ENCODE measurements at places on chromosomes 12 and 14.
A peak's percentile ranks its signal among the peaks of the same experiment; 100 is the strongest.

DNA sequence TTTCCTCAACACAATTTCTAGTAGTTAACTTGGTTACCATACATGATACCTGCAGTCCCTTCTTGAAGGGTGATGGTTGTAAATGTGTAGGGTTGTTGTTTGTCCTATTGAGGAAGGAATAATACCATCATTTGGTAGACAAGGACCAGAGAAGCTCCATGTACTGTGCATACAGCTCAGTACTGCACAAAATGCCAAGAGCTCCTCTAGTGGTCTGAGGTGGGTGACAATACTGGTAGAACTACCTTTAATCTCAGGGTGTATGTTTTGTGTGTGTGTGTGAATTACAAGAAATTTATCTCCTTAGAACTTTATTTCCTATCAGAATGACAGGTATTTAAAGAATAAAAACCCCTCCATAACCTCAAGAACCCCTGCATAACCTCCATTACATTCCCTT lies 575.3 kb downstream of the TMTC2 start:
- DNase-seq: no peak

DNA sequence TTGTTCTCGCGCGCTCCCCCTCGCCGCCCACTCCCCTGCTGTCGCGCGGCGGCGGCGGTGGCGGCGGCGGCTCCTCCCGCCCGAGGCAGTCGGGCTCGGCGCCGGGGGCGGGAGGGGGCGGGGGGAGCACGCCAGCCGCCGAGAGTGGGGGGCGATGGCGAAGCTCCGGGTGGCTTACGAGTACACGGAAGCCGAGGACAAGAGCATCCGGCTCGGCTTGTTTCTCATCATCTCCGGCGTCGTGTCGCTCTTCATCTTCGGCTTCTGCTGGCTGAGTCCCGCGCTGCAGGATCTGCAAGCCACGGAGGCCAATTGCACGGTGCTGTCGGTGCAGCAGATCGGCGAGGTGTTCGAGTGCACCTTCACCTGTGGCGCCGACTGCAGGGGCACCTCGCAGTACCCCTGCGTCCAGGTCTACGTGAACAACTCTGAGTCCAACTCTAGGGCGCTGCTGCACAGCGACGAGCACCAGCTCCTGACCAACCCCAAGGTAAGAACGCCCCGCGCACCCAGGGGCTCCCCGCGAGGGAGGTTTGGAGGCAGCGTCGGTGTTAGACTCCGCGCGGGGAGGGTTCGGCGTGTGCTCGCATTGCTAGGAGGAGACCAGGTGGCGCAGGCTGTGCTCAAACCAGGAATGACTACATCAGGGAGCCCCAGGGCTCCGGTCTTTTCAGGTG lies 629 bp downstream of the KCNMB4 start:
- DNase-seq: peak; percentile 59

DNA sequence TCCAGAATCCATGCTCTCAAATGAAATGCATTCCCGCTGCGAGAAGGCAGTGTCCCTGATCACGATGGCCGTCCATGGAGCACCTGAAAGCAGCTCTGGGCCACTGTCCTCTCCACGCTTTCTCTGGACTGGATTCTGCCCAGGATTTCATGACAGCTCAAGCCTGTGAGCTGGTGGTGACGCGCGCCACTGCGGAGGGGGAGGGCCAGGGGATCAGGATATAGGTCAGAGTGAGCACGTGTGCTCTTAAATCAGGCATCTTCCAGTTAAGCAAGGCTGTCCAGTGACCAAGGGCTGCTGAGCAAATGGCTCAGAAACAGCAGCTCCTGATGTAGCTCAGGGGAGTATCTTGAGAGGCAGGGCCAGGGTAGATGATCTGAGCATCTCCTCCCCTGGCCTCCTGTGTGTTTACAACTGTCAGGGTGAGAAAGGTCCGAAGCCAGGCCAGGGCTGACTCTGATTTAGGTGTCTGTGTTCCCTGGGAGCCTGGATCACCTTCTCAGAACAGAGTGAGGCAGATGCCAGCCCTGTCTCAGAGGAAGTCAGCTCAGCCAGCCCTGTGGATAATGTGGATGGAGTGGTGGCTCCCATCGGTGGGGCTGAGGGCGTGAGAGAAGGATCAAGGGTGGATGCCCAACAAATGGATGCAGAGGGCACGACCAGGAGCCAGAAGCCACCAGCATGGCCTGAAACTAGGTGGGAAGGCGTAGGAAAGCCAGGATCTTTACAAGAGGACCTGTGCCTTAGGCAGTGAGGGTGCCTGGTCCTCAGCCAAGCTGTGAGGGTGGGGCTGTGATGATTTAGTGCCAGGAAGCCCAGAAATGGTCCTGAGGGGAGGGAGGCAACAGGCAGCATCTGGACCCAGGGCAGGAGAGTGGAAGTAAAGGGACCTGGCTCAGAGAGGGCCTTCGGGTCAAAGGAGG lies 55.3 kb downstream of the ELK3 start:
- peak; percentile 10 for DNase-seq

- no peak for DNase-seq
Measured at GRCh38 chr12:113186666-113187325, 1.3 kb downstream of the RITA1 start.

DNA sequence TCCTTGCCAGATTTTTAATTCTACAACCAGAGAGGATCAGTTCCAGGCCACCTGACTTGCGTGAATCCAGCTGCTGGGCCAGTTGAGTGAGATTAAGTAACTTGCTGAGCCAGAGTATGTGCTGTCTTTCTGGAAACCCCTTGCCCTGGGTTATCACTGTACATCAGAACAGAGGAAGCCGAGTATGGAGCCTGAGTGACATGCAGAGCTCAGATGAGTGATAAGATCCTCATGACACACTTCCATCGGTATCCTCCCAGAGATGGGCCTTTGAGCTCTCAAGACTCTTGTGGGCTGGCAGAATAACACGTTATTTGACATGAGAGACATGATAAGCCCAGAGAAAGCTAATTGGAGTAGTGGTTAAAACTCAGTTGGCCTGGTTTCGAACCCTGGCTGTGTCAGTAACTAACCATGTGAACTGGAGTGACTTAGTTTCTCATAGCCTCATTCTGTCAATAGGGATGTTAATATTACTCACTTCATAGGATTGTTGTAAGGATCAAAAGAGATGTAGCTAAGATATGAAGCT lies 388.1 kb downstream of the ZFP36L1 start:
- DNase-seq: no peak

GRCh38 chr12:24062642-24063245 lies 113.3 kb upstream of the SOX5 start:
- no peak for DNase-seq

- DNase-seq: no peak
Measured at GRCh38 chr12:69466867-69467266, 3.3 kb upstream of the FRS2 start.

DNA sequence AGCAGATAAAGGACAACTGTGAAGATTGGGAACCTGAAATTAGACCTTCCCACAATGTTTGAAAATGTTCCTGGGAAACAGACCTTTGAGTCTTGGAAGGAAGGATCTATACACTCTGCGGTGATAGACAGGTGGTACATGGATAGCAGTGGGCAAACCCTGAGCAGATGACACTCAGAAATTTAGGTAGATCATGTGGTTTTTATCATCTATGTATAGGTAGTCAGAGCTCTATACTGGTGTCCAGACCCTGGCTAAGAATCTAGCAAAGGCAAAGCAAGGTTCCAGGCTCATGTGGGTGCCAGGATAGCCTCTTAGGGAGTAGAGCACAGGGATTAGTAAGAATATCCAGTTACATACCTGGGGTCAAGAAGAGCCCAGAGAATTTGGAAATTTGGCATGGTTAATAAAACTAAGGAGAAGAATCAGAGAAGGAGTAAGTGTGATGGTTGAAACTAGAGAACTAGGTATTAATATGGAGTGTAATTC lies 331.2 kb upstream of the FBXO33 start:
- no peak for DNase-seq

- DNase-seq: no peak
Measured at GRCh38 chr12:6551496-6552139, 4.2 kb downstream of the IFFO1 start.

GRCh38 chr14:23482823-23483148 lies 13.3 kb downstream of the NGDN start:
- no peak for DNase-seq

DNA sequence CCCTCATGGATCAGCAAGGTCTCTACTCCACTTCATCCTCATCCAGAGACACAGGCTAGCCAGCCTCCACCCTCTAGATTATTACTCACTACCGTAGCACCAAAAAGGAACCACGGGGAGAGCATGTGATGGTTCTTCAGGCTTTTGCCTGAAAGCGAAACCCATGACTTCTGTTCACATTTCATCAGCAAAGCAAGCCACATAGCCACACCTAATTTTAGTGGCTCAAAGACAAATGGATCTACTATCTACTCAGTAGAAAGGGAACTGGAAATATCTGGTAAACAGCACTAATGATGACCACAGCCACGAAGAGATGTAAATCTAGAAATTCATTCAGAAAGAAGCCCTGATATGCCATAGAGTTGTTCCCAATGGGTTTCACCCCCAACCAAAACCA lies 51.4 kb downstream of the VCPKMT start:
- DNase-seq: peak; percentile 79

DNA sequence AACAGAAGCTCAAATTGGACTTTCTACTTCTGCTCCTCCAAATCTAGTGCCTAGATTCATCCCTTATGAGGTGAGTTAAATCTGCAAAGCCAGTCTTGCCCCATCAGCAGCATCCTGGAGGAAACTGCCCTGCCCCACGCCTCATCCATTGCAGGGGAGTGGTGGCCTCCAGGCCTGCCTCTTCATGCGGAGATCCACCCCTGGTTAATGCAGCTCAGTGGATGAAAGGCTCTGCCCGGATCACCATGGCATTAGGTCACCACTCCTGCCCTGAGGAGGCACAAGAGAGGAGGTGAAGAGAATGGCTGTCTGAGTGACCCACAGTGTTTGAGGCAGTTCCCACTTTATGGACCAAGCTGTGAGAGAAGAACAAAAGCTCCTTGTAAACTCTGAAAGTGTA lies 218.1 kb downstream of the C12orf75 start:
- DNase-seq: no peak

DNA sequence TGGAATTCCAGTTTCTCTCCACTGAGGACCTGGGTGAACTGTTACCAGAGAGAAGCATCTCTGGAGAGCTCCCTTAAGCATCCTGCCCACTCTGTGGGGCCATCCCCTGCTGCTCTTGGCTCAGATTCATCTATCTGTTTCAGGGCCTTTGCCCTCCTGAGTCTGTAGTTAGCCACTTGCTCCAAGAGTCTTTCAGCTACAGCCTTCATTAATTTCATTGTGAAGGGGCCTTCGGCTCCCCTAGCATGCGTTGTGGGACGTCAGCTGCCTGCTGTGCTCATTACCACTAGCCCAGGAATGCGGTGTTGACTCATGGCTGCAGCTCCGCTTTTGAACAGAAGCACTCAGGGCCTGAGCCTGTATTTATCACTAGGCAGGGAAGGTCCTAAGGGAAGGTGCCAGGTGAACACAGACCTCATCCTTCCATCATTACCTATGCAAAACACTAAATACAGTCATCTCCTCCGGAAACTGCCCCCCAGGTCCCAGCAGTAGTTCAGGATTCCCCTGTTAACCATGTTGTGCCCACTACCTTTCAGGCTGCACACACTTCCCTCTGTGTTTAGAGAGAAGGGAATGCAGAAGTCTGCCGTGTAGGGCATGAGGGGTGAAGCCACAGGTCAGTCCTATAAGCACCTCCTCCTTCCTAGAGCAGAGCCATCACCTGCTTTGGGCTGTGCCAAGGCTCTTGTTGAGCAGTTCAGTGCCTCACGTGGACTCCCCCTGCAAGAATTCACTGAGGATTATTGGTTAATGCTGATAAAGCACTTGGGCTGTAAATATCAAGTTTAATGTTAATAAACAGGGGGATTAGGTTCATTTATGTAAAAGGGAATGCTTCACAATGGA lies 191.4 kb downstream of the CACNA1C start:
- DNase-seq: no peak

All from GM10248 (cell line).